ENCODE measurements at places on chromosomes 3 and 15. TPM values are rescaled to one million over a fixed set of nuclear protein-coding genes. Genes with fewer than 3 reads are reported as not detected.

DNA sequence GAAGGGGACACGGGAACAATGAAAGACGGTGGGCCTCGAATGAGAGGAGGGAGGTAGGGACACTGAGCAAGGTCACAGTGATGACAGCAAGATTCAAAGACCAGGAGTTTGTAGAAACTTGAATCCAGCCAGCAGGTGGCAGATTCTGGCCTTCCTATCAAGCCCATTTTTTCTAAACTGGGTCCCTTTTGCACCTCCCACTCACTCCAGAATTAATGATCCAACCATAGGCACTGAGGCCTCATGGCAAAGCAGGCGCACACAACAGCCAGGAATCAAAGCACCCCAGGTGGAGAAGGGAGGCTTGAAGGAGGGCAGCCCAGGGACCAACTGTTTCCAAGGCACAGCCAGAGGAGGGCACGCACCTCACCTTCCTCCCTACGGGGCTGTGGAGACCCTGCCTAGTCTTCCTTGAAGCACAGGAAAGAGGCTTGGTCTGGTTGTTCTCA lies 90.2 kb downstream of the ANP32A start:
- peaks cover 5% of the 10 kb centered on the region for H3K4me1 ChIP-seq
- no peak overlapping the region for H3K4me3 ChIP-seq
- H3K27ac ChIP-seq: no peak overlapping the region
- H3K36me3 ChIP-seq: no peaks in the 10 kb centered on the region

- no peaks in the 10 kb centered on the region for H3K27me3 ChIP-seq
- H3K36me3 ChIP-seq: peaks cover 18% of the 10 kb centered on the region
- H3K27ac ChIP-seq: peak overlapping the region; percentile 84
- peaks cover 21% of the 10 kb centered on the region for H3K4me1 ChIP-seq
Observed at GRCh38 chr3:150763841-150764483, 993 bp upstream of the SIAH2 start.

GRCh38 chr15:44580105-44580504 lies 43.2 kb downstream of the EIF3J start:
- DNase-seq: no peak
- H3K36me3 ChIP-seq: peaks cover 57% of the 10 kb centered on the region
- no peak overlapping the region for H3K27ac ChIP-seq
- H3K4me3 ChIP-seq: no peak overlapping the region
- no peaks in the 10 kb centered on the region for H3K27me3 ChIP-seq
- no peaks in the 10 kb centered on the region for H3K4me1 ChIP-seq

- peaks cover 19% of the 10 kb centered on the region for H3K4me1 ChIP-seq
- H3K27ac ChIP-seq: peak overlapping the region; percentile 73
- peaks cover 37% of the 10 kb centered on the region for H3K36me3 ChIP-seq
- H3K27me3 ChIP-seq: no peaks in the 10 kb centered on the region
- DNase-seq: peak; percentile 43
Observed at GRCh38 chr3:52456169-52456799, 880 bp downstream of the NISCH start.

DNA sequence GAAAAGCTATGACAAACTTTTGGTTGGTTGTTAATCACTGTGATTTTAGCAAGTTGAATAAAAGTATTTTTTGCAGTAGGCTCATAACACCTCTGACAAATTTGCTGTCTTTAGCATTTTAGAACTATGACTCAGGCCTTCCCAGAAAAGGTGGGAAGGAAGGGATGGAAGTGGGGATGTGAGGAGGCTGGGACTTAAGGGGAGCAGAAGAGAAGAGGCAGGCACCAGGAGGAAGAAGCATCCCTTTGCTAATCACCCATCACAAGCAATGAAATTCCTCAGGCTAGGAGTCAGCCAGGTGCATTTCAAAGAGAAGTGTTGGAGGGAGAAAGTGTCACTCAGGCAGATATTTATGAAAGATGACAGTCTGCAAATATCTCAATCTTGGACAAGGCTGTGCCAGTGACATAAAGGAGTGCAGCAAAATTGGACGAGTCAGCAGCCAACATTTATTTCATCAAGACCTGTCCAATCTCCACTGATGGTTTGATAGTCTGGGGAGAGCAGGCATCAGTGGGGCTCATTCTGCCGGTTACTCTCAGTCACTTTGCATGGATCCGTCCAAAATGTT lies 337.3 kb upstream of the ARRDC4 start:
- no peaks in the 10 kb centered on the region for H3K4me1 ChIP-seq
- H3K4me3 ChIP-seq: no peak overlapping the region
- no peaks in the 10 kb centered on the region for H3K36me3 ChIP-seq
- no peak overlapping the region for H3K27ac ChIP-seq

COL6A5 gene
- 4.9 TPM for total RNA-seq

DNA sequence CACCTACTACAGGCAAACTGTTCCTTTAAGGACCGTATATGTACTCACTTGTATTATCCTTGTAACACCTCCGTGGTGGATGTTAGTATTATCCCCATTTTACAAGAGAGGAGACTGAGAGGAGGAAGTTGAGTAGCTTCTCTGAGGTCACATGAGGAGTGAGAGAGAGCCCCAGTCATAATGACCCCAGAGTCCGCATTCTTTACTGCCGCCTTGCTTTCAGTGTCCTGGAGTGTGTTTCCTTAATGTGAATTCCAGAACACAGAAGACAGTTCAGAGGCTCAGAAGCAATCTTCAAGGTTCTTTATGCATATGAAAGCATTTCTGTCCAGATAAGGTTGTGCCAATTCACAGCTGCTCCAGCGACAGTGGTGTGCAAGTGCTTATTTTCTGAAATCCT lies 199.2 kb downstream of the CACNA2D3 start:
- H3K27me3 ChIP-seq: no peaks in the 10 kb centered on the region
- H3K27ac ChIP-seq: no peak overlapping the region
- no peaks in the 10 kb centered on the region for H3K36me3 ChIP-seq
- no peak overlapping the region for H3K4me3 ChIP-seq
- DNase-seq: no peak

- H3K4me1 ChIP-seq: peaks cover 22% of the 10 kb centered on the region
- no peak overlapping the region for H3K27ac ChIP-seq
- peaks cover 29% of the 10 kb centered on the region for H3K27me3 ChIP-seq
- no peaks in the 10 kb centered on the region for H3K36me3 ChIP-seq
Observed at GRCh38 chr3:49868862-49869466, 742 bp downstream of the CAMKV start.

SLC30A4 gene
- 0.56 TPM for total RNA-seq

DNA sequence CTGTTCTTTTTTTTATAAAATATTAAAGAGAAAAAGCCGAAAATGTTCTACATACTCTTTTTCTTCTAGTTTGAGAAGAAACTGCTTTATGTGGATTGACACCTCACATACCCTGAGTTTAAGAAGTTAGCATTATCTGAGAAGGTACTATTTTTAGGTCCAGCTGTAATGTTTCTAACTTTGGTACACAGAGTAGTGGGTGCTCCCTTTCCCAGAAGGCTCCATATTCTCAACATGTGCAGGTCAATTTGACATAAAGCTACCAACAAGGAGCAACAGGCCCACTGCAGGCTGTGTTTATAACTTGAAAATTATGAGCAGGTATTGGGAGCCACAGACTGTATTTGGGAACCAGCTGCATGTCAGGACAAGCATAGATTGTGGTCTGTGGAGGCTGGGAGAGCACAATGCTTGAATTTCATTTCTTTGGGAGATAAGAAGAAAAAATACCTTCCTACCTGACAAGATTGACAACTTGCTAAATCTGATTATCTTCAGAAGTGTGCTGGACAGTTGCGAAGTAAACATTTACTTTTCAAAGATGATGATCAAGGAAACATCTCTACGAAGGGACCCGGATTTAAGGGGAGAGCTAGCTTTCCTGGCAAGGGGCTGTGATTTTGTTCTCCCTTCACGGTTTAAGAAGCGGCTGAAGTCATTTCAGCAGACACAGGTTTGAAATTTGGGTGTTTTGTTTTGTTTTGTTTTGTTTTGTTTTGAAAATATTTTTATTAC lies 57.2 kb downstream of the PPP2R3A start:
- H3K27me3 ChIP-seq: no peaks in the 10 kb centered on the region
- H3K4me1 ChIP-seq: no peaks in the 10 kb centered on the region
- H3K27ac ChIP-seq: no peak overlapping the region
- no peaks in the 10 kb centered on the region for H3K36me3 ChIP-seq
- no peak overlapping the region for H3K4me3 ChIP-seq
- no peak for DNase-seq
